Osteoblast (primary cell): ENCODE measurements at places on chromosomes 1 and 21. TPM values are rescaled to one million over a fixed set of nuclear protein-coding genes. Genes with fewer than 3 reads are reported as not detected.
A peak's percentile ranks its signal among the peaks of the same experiment; 100 is the strongest.

- no peaks in the 10 kb centered on the region for H3K36me3 ChIP-seq
- peaks cover 36% of the 10 kb centered on the region for H3K4me1 ChIP-seq
- no peak overlapping the region for H3K4me3 ChIP-seq
- DNase-seq: no peak
Measured at GRCh38 chr1:117146072-117146471, 24.5 kb upstream of the TRIM45 start.

- H3K36me3 ChIP-seq: no peaks in the 10 kb centered on the region
- H3K4me3 ChIP-seq: no peak overlapping the region
- no peaks in the 10 kb centered on the region for H3K27me3 ChIP-seq
- no peak for DNase-seq
Measured at GRCh38 chr1:175373786-175374623, 181.4 kb upstream of the KIAA0040 start.

DNA sequence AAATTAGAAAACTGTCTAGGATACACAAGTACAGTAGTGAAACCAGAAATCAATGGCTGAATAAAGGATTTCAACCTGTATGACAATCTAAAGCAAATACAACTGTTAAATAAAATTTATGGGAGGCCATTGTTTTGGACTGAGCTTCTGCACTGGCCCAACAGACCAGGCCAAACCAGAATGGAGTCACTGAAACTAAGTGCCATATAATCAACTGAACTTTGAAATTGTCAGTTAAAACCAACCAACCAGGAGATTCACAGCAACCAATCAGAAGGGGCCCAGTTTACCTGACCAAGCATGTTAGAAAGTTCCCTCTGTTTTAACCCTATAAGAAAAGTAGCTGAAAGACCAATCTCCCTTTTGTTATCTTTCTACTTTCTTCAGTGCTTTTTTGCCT lies 30.5 kb upstream of the SOAT1 start:
- no peaks in the 10 kb centered on the region for H3K4me1 ChIP-seq
- H3K27me3 ChIP-seq: no peaks in the 10 kb centered on the region
- DNase-seq: no peak
- H3K4me3 ChIP-seq: no peak overlapping the region

DNA sequence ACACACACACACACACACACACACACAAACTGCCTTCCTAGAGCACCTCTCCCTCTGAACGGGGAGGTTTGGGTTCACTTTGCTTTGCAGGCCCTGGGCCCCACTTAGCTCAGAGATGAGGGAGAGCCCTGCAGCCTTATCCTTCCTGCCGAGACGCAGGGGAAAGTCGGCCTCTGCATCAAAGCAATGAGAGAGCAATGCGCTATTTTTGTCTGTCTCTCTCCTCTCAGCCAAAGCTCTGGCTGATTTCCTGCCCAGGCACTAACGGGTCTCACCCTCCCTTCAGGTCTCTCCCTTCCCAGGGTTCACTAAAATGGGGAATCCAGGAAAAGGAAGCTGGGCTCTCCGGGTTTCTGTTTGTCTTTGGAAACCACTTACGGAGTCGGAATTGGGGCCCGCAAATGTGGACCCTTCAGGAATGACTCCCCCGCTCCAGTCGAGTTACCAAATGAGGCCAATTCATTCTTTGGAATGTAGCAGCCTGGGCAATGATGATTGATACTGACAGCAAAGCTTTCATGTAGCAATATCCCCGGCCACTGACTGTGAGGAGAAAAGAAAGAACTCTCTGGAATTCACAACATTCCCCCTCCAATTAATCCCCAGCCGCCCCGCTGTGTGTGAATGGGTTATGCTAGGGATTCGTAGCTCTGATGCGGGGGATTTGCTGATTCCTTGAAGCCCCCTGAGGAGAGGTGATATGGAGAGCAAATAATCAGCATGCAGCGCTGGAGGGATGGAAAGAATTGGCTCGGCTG lies 61.5 kb upstream of the WLS start:
- DNase-seq: peak; percentile 73
- peak overlapping the region; percentile 30 for H3K4me3 ChIP-seq
- H3K27ac ChIP-seq: no peak overlapping the region

- H3K4me3 ChIP-seq: peak overlapping the region; percentile 92
- H3K36me3 ChIP-seq: no peaks in the 10 kb centered on the region
- H3K4me1 ChIP-seq: peaks cover 17% of the 10 kb centered on the region
Measured at GRCh38 chr1:185045814-185046492, 595 bp downstream of the RNF2 start.

DNA sequence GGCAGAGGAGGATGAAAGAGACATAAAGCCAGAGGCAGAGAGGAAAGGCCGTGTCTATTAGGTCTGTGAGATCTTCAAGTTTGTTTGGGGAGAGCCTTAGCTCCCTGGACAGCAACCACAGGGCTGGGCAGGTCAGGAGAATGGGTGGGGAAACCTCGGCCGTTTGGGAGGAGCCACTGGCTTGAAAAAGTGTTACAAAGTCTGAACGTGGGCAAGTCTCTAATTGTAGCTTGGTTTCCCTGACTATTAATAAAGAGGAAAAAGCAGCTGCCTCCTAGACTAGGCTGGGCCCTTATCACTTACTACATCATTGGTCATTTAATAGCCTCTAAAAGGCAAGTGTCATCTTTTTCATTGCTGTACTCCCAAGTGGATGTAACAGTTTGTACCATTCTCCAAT lies at the start of gene CCDC17:
CCDC17 (minus strand) TSS at position 83 of the 400 bp plus-strand sequence. CDS start 145 bp downstream, outside the sequence.
- no peaks in the 10 kb centered on the region for H3K4me1 ChIP-seq
- peak; percentile 80 for DNase-seq
- H3K4me3 ChIP-seq: no peak within 1 kb of the TSS
- no peaks in the 10 kb centered on the region for H3K27me3 ChIP-seq
- no peak within 1 kb of the TSS for H3K27ac ChIP-seq

GRCh38 chr21:41622831-41623548 lies 115.0 kb upstream of the TMPRSS2 start:
- peak overlapping the region; percentile 17 for H3K27ac ChIP-seq
- H3K27me3 ChIP-seq: no peaks in the 10 kb centered on the region
- no peaks in the 10 kb centered on the region for H3K36me3 ChIP-seq

- H3K4me3 ChIP-seq: no peak overlapping the region
- no peaks in the 10 kb centered on the region for H3K27me3 ChIP-seq
- H3K4me1 ChIP-seq: no peaks in the 10 kb centered on the region
Measured at GRCh38 chr1:51247499-51247898, 11.4 kb downstream of the RNF11 start.

GRCh38 chr1:10962483-10962882 lies 50.0 kb upstream of the TARDBP start:
- H3K4me3 ChIP-seq: no peak overlapping the region
- DNase-seq: peak; percentile 58
- peaks cover 12% of the 10 kb centered on the region for H3K27me3 ChIP-seq
- no peaks in the 10 kb centered on the region for H3K36me3 ChIP-seq

DNA sequence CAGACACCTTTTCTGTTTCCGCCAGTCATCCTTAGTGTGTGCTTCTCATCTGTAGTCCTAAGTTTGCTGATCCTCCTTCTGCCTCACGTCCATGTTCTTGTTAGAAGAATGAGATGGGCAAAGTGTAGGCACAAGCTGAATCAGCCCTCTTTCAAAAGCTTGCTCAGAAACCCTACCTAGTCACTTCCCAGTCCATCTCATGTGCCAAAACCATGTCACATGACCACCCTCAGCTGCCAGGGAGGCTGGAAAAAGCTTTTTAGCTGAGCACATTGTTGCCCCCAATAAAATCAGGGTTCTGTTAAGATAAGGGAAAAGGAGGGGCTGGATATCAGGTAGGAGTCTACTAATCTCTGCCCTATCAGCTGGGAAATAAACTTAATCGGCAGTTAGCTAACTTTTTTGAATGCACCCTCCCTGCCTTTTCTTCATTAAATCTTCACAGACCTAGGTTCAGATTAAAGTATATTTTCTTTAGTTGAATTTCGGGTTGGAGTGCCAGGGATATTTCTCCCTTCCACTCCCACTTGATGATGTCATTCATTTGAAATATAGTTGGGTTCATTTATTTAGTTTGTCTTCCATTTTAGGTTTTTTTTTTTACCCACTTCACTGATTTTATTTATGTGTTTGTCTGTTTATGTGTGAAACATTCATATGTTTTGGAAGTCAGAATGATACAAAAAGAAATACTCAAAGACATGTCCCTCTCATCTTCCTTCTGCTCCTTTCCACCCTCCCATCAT lies 129.2 kb downstream of the ROR1 start:
- no peak overlapping the region for H3K4me3 ChIP-seq
- peaks cover 11% of the 10 kb centered on the region for H3K4me1 ChIP-seq
- peak; percentile 84 for DNase-seq
- no peaks in the 10 kb centered on the region for H3K36me3 ChIP-seq
- peak overlapping the region; percentile 33 for H3K27ac ChIP-seq

Gene SPRR1B
- not detected in 2 replicates for total RNA-seq

Gene HES3
- total RNA-seq: not detected in 2 replicates

Gene BTBD8
- 5.8 and 8.3 TPM in 2 replicates for total RNA-seq

Gene S100A14
- 0.36 TPM in 1 of 2 replicates, not detected in the other for total RNA-seq
